A375 (cell line): ENCODE measurements at places on chromosomes 6 and 20. TPM values are rescaled to one million over a fixed set of nuclear protein-coding genes. Genes with fewer than 3 reads are reported as not detected.

The SPTLC3 gene
- 2.6 and 3.0 TPM in 2 replicates for total RNA-seq

The MOXD1 gene
- 3.6 and 4.1 TPM in 2 replicates for total RNA-seq

The SEMG1 gene
- total RNA-seq: not detected in 2 replicates

The RAB23 gene
- total RNA-seq: 3.6 and 5.2 TPM in 2 replicates

The INSM1 gene
- not detected in 2 replicates for total RNA-seq

The HLA-DOA gene
- 4.1 and 4.3 TPM in 2 replicates for total RNA-seq

The NKAIN4 gene
- 0.32 TPM in 1 of 2 replicates, not detected in the other for total RNA-seq

The NKAPL gene
- not detected in 2 replicates for total RNA-seq

The MYB gene
- 0.60 and 0.93 TPM in 2 replicates for total RNA-seq

The GNAS-AS1 gene
- 5.1 and 8.4 TPM in 2 replicates for total RNA-seq

The RCAN2 gene
- total RNA-seq: 0.05 and 0.34 TPM in 2 replicates

The MOCS1 gene
- 8.5 and 9.4 TPM in 2 replicates for total RNA-seq

The GJA10 gene
- total RNA-seq: not detected in 2 replicates

The BPIFB2 gene
- not detected in 2 replicates for total RNA-seq

The BPIFB1 gene
- 0.24 and 0.30 TPM in 2 replicates for total RNA-seq

The EEF1A2 gene
- total RNA-seq: 49.6 and 63.1 TPM in 2 replicates

The TRIM15 gene
- total RNA-seq: not detected in 2 replicates

The TMEM151B gene
- total RNA-seq: 0.03 TPM in 1 of 2 replicates, not detected in the other

The SIRPD gene
- not detected in 2 replicates for total RNA-seq

The FLRT3 gene
- total RNA-seq: 15.0 and 17.4 TPM in 2 replicates

The VAPB gene
- total RNA-seq: 8.4 and 9.2 TPM in 2 replicates

The TMEM14B gene
- 58.5 and 65.8 TPM in 2 replicates for total RNA-seq

The MYLK2 gene
- total RNA-seq: 2.1 and 2.3 TPM in 2 replicates

The CASS4 gene
- 0.03 and 0.04 TPM in 2 replicates for total RNA-seq

The TSPO2 gene
- not detected in 2 replicates for total RNA-seq
